Left renal pelvis (tissue), 4 donors: ENCODE measurements at places on chromosomes 3 and 15. TPM values are rescaled to one million over a fixed set of nuclear protein-coding genes. Genes with fewer than 3 reads are reported as not detected.

GRCh38 chr3:147518465-147518864 lies 109.3 kb downstream of the ZIC1 start:
- no peak for DNase-seq

The SLC2A2 gene
- 15.3 TPM for polyA plus RNA-seq

- no peak for DNase-seq
These were observed 8.6 kb upstream of the SIAH2 start for GRCh38 chr3:150771600-150771999.

- no peak for DNase-seq
These were observed 773 bp downstream of the ANKRD28 start for GRCh38 chr3:15796771-15797641.

The GOLGA6A gene
- polyA plus RNA-seq: 0.33 TPM

DNA sequence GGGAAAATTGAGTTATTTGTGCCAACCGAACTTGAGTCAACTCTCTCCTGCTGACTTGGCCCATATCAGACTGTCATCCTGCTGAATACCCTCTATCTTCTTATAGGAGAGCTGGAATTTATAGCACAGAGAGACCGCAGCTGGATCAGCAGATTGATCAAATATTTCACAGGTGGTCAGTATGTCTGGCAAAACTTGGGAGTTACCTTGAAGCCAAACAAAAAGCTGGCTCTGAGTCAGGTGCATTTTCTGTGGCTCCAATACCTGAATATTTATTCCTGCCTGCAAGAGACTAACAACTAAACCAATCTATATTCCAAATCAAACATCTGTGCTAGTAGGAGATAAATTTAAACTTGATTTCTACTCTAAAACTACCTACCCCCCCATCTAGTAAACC lies 752.1 kb upstream of the ALCAM start:
- no peak for DNase-seq

DNA sequence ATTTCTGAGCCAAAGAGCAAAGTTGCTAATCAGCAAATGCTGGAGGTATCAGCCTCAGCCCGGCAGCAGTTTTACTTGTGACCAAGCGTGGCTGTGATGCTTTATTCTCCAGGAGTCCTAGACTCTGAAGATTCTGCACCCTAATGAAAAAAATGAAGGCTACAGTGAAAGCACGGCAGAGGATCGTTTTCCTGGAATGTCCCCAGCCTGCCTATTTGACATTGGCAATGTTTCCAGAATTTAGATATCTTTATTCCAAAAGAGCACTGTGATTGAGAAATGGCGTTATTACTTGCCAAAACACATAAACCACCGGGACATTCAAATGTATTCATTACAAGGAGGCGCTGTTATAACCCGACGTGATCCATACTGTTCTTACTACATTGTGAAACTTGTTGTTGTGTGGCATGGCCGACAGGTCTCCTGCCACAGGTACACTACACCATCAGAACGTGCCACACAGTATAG lies 263.8 kb downstream of the SLCO3A1 start:
- DNase-seq: no peak

The CELF6 gene
- polyA plus RNA-seq: 5.6 TPM

The ILDR1 gene
- 8.7 TPM for polyA plus RNA-seq

- DNase-seq: no peak
These were observed 114.7 kb downstream of the AKAP13 start for GRCh38 chr15:85495096-85495495.

The AGTR1 gene
- polyA plus RNA-seq: 29.6 TPM

DNA sequence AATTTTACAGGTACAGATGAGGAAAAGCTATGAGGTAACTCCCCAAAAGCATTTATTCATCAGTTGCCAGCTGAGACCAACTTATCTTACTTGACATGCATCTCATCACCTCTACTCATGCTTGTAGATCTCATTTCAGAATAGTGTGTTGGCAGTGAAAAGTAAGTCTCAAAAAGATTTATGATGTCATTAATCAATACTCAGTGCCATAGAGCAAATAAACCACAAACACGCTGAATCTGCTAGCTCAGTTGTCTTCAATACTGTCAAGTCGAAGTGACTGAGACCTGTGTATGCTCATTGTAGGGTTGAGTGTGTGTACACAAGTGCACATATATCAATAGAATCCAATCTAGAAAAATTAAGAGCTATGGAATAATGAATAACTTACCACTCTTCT lies 413.5 kb downstream of the CNTN3 start:
- no peak for DNase-seq

GRCh38 chr3:35944926-35945710 lies 305.8 kb downstream of the ARPP21 start:
- DNase-seq: no peak

GRCh38 chr3:134229038-134229437 lies 21.6 kb downstream of the RYK start:
- no peak for DNase-seq

The CYP8B1 gene
- polyA plus RNA-seq: 0.23 TPM

The ZNF662 gene
- polyA plus RNA-seq: 23.5 TPM

- DNase-seq: no peak
These were observed 307.1 kb downstream of the IL20RB start for GRCh38 chr3:137264843-137265330.

DNA sequence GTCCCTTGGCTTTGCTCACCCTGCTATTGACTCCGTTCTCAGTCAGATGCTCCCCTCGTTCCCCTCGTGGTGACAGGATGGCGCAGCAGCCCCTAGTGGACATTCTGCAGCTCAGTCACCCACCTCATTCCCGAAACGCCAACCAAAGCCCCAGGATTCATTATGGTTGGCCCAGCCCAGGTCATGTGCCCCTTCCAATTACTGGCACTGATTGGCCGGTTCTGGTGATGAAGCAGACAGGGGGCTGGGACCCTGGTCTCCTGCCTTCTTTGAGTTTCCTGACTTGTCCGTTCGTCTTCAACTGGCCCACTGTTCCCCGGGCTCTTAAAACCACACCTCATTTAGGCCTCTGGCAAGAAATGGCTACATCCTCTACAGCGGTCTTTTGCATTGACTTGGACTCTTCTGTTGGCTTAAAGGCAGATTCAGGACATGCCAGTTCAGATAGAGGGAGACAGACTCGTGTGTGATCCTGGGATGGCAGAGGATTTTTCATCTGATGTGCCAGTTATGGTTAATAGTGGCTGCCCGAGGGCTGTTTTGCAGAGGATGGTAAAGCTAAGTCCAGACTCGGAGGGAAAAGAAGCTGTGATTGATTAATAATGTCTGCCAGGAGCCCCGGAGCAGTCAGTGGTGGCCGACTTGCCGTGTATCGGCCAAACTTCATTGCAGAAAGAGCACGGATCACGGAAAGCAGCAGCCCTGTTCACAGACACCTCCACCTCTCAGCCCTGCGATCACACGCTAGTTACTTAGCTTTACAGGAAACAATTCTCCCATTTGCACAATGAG lies 37.8 kb downstream of the LSM3 start:
- no peak for DNase-seq

DNA sequence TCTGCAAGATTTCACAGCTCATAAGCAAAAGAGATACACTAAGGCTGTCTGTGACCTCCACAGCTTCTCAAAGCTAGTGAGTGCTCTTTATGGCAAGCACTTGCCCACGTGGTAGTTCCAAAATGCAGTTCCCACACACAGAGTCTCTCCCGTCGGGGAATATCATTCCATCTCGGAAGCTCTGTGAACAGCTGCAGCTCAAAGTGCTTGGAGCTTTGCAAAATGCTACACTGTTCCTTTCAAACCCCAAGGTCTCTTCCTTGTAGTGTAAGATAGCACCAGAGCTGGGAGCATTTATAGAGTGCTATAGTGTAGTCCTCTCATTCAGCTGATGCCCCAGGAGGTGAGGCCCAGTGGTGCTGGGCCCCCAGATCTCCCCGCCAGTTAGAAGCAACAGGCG lies 36.1 kb downstream of the ST6GAL1 start:
- DNase-seq: no peak

GRCh38 chr3:194261581-194262063 lies 89.5 kb downstream of the CPN2 start:
- DNase-seq: no peak

DNA sequence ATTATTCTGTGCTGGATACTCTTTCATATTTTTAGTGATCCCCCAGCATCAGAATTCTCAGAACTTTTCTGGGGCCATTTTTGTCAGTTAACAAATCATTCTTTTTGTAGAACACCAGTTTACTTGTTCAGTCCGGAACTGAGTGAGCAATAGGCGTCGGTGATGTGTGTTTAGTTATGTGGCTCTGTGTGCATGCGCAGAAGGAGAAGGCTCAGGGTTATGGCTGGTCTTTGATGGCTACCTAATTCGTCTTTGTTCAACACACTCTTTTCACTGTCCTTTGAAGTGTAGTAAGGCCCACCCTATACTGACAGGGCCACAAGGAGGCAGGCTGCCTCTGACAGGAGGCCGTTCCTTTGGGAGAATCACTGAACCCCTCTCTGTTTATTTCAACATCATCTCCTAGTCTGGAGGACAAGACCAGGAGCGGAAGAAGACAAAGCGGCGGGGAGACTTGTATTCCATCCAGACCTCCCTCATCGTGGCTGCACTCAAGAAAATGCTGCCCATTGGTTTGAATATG lies 158.2 kb upstream of the CHRM5 start:
- no peak for DNase-seq

GRCh38 chr3:151225040-151225975 lies 22.3 kb upstream of the GPR171 start:
- no peak for DNase-seq

The KCNMB2 gene
- polyA plus RNA-seq: 36.7 TPM

DNA sequence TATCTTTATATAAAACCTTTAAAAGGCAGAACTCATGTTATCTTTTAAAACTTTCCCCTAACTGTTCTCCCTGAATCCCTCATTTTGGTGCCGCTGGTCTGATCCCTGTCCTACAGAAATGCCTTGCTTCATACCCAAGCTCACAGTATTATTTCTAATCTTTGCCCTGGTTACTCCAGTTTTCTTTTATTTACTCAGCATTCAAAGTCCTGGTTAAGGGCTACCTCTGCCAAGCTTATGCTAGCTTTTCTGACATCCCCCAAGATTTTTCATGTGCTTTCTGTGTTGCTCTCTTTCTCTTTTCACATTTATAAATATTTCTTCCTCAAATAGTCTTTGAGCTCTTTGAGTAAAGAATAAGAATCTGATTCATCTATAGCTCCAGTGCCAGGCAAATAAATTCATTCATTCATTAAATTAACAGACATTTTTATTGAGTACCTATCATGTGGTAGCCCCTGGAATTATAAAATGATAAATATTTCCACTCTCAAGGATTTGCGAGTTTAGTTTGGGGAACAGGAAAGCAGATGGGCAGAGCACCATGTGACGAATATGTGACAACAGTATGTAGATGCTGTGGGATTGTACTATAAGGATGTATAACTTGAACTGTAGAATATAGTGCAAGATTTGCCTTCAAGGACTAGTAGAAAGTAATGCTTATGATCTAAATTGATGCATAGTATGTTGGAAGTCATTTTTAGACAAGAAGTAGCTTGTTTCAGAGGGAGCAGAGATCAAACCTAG lies 247.5 kb downstream of the LPP start:
- no peak for DNase-seq

- DNase-seq: no peak
These were observed 200.8 kb upstream of the C2CD4B start for GRCh38 chr15:62365795-62366442.

The STAB1 gene
- 31.7 TPM for polyA plus RNA-seq

GRCh38 chr3:172102123-172102882 lies 62.9 kb downstream of the FNDC3B start:
- no peak for DNase-seq

The CD200 gene
- polyA plus RNA-seq: 43.9 TPM

DNA sequence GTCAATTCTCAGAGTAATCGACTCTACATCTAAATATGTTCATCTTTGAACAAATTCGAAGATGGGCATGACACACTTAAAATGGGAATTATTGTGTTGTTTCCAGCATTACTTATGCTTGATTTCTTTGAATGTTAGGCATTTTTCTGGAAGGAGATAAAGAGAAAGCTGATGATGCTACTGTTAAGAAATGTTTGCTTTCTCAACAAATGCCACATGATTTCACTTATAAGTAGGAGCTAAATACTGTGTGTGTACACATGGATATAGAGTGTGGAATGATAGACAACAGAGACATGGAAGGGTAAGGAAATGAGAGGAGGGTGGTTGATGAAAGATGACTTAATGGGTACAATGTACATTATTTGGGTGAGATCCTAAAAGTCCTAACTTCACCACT lies 400.9 kb downstream of the TBL1XR1 start:
- no peak for DNase-seq

DNA sequence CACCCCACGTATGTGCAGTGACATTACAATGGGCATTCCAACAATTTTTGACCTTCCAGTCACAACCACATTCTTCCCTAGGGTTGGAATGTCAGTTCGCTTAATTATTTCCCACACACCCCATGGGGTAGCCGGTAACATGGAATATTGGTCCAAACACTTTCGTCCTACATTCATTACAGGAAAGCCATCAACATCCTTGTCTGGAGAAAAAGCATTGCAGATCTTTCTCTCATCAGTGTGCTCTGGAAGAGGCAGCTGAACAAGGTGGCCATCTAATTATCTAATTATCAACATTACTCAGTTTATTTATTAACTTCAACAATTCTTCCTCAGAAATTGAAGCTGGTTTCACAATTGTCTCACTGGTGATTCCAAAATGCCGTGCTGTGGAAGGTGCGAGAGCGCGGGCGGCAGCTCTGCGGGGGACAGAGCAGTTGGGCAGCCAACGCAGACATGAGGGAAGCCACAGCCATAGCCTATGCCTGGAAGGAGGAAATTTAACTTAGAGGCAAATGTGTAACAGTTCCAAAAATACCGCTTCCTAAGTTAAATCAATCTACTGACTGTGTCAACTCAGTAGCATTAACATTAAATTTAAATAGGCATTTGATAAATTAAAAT lies 1158.9 kb upstream of the EPHA6 start:
- DNase-seq: no peak

DNA sequence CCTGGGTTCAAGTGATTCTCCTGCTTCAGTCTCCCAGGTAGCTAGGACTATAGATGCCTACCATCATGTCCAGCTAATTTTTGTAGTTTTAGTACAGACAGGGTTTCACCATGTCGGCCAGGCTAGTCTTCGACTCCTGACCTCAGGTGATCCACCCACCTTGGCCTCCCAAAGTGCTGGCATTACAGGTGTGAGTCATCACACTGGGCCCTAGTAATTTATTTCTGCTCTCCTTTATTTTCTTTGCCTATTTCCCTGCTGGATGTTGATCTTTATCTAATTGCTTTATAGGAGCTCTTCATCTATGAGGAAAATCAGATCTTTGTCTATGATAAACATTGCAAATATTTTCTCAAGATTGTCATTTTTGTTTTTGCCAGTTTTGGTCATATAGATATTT lies 31.7 kb downstream of the UQCC5 start:
- DNase-seq: no peak

- DNase-seq: no peak
These were observed 38.7 kb upstream of the ROBO2 start for GRCh38 chr3:77001062-77001701.

The TAGLN3 gene
- polyA plus RNA-seq: 3.5 TPM

DNA sequence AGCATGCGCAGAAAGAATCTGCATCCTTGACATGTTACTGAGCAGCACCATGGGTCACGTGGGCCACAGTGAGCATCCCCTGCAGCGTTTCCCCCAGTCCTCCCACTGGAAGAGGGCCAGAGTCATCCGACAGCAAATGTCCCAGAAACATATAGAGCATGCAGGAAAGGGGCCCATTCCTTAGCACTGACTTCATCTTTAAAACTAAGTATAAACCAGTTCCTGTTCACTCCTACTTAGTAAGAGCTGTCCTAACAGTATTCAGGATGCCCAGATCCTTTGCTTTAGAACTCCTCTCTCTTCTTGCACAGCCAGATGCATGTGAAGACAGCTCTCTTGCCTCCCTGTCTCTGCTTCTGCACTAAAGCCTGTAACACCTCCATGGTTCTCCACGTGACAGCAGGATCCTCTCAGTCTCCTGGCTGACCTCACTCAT lies 79.3 kb upstream of the OXTR start:
- no peak for DNase-seq
